ENCODE measurements at places on chromosomes 7 and 10.

GRCh38 chr7:4065190-4065589, 616.9 kb upstream of the FOXK1 start:
- no peak for DNase-seq

GRCh38 chr7:22821702-22822485, 755 bp downstream of the TOMM7 start:
- DNase-seq: no peak

GRCh38 chr10:49759787-49760551, 2.2 kb downstream of the OGDHL start:
- DNase-seq: no peak

- DNase-seq: no peak
Measured at GRCh38 chr10:97762056-97762455, 9.7 kb downstream of the SFRP5 start.

DNA sequence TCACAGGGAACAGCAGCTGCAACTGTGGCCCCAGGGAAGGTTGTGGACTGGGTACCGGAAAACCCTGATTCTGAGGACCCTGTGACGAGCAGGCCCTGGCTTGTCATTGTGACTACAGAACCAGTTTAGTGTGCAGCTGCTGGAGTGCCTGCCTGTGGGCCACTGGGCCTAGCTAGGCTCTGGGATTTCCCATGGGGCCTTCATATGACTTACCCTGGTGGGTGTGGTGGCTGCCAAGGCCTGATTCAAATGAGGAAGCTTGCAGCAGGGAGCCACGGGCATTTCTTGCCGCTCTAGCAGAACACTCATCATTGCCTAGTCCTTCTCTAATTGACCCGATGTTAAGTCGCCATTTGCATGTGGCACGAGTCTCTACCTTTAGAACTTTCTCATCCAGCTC, 14.7 kb upstream of the CAMK2G start:
- no peak for DNase-seq

GRCh38 chr10:24277771-24278170, 68.8 kb downstream of the KIAA1217 start:
- DNase-seq: no peak

DNA sequence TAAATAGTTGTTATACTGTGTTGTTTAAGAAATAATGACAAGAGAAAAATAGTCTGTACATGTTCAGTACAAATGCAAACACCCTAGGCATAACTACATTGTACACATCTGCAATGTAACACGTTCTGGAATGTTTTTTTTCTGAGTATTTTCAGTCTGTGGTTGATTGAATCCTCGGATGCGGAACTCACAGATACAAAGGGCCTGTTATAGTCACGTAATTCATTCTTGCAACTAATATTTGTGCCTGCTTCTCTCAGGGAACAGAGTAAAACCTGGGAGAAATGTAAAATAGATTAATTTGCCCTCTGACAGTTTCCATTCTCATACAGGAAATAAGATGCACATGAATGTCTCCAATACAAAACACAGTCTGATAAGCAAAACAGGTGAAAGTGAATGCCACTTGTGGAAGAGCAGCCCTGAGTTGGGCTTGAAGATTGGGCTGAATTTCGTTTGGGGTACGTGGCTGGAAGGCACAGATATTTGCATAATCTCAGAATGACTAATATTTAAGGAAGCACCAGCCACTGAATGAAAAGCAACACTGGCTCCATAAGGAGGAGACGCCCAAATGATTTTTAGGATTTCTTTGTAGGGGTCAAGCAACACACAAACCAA, 19.1 kb downstream of the DENND2A start:
- no peak for DNase-seq

DNA sequence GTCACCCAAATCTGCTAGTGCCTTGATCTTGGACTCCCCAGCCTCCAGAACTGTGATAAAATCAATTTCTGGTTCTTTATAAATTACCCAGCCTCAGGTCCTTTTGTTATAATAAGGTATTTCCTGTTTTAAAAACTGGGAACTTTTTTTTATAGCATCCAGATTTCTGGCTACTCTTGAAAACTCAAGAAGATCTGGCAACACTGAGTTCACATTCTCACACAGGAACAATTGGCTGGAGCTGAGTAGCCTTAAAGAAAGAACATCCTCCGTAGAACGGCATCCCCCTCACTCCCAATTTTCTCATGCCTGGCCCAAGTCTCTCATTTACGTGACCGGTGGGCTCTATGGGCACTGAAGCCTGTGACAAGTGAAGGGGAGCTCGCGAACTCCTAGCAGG, 47.1 kb downstream of the SLC35G1 start:
- no peak for DNase-seq

DNA sequence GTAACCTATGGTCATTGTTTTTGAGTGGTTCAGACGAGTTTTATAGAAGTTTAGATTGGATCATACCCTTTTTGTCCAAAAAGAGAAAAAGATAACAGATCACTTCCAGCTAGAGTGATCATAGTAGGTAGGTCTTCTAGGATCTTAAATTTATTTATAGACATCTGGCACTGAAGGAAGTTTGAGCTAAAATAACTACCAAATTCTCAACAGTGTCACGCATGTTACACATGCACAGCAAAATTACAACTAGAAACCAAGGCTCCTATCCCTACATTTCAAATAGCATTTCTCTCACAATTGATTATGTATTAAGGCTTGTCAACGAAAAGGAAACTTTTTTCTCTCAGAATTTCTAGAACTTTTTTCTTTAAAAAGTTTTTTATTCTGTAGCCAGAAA, 2.3 kb downstream of the CALU start:
- no peak for DNase-seq

DNA sequence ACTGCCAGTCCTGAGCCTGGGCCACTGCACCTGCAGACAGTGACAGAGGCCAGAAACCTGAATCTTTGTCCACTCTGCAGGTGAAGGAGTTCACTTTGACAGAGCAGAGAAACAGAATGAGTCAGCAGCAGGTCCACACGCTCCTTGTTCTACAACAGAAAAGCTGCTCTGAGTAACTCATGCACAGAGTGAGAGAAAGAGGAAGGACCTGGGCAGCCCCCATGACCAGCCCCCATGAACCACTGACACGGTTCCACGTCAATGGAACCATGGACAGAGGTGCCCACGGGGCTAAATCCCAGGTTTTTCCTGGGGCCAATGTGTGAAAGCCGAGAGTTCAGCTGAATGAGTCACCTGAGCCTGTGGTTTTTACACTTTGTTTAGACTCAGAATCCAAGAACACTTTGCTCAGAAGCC, 40.8 kb upstream of the CTBP2 start:
- DNase-seq: no peak

- DNase-seq: no peak
Measured at GRCh38 chr10:124534826-124535601, 73.4 kb downstream of the LHPP start.

GRCh38 chr10:15558136-15558535, 161.6 kb downstream of the ITGA8 start:
- DNase-seq: no peak

- DNase-seq: no peak
Measured at GRCh38 chr7:132933072-132933458, 148.8 kb downstream of the CHCHD3 start.

DNA sequence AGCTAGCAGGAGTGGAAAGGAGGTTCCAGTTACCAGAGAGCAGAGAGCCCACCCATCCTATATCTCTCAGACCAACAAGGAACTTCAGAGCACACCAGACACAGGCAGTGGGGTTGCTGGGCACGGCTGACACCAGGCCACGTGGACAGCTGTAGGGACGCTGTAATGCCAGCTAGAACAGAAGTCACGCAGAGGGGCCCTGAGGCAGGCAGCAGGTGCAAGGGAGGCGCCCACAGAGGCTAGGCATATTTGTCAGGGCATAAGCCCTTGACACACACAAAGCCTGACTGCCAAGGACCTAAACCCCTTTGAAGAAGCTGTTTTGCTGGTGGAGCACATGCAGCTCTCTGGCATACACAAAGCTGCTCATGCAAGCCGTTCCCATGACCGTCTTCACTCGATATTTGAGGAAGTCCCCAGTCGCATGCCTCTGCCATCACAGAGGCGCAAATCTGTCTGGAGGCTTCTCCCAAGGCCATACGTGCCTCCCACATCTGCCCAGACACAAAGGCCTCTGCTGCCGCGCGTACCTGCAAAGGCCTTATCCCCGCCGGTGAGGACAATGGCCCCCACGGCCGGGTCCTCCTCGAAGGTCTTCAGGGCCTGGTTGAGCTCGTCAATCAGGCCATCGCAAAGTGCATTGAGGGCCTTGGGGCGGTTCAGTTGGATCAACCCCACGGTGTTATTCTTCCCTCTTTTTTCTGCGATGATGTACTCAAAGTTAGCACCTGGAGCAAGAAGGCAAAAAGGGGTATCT, 2.9 kb downstream of the ECHS1 start:
- DNase-seq: no peak

DNA sequence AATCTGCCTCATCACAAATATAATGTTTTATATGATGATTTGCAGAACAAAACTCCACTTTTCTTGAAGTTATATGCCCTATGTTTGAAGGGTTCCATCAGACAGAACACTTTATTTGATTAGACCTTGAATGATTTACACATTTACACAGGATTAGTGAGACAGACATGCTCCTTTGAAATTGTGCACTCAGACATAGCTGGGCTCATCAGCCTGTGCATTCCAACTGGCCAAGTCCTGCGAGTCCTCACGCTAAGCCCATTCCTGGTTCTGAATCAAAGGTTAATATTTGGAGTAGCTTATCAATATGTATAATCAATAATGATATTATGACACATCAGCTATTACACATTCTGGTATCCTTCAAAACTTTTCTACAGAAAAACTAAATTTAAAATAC, 173.6 kb downstream of the MBL2 start:
- no peak for DNase-seq

Data from NCI-H1048 (cell line).